CD4-positive, alpha-beta T cell treated with Interleukin-17A for 4 hours (primary cell): ENCODE measurements at places on chromosomes 12 and 14.

DNA sequence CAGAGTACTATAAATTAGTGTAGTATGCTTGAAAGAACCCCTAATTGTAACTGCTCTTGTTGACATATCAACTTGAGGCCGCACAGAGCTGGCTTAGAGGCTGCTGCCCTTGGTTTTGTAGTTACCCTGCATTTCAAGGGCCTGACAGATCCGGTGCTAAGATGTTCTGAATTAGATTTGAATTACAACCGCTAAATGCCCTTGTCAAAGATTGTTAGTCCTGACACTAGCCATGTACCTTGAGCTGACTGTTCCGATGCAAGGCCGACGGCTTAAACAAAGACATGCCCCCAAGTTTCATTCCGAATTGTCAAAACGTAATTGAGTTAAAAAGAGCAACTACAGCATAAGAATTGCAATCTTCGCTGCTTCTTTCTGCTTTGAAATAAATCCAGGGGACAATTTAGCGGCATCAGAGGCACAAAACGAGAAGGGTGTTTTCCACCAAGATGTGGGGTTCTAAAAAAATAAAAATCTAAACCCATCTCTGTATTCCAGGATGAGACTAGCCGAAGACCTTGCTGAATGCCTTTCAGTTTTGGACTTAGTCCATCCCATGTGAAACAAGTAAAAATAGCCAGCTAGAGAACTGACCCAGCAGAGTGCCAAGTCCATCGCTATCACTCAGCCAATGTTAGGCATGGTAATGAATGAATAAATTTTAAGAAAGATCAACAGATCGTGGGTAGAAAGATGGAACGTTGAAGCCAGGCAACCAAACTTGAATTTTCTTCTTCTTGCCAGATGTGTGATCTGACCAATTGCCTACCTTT is 148.7 kb downstream of the DICER1 start:
- DNase-seq: no peak

DNA sequence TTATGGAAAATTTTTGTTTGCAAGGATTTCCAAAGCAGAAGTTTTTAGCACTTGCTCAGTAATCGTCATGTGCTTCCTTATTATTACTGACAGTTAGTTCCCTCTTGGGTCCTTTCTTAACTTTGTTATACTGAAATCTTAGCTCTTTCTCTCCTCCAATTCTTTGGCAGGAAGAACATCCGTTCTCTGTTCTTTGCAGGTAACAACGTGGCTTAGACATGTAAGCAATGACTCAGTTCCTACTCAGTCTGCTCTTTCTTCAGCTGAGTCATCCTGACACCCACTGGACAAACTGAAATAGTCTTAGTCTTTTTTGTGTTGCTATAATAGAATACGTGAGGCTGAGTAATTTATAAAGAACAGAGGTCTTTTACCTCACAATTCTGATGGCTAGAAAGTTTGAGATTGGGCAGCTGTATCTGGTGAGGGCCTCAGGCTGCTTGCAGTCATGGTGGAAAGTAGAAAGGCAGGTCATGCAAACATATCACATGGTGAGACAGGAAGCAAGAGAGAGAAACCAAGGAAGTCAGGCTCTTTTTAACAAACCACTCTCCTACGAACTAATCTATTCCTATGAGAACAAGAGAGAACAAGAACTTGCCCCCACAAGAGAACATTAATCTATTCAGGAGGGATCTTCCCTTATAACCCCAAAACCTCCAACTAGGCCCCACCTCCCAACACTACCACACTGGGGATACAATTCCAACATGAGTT is 49.2 kb downstream of the TESPA1 start:
- DNase-seq: peak; percentile 48

- no peak for DNase-seq
These were observed 38.2 kb downstream of the NCKAP5L start for GRCh38 chr12:49789992-49790391.

GRCh38 chr12:119168721-119169120 is 10.0 kb upstream of the HSPB8 start:
- DNase-seq: no peak

- no peak for DNase-seq
These were observed 19.8 kb downstream of the TPH2 start for GRCh38 chr12:71958457-71958856.

DNA sequence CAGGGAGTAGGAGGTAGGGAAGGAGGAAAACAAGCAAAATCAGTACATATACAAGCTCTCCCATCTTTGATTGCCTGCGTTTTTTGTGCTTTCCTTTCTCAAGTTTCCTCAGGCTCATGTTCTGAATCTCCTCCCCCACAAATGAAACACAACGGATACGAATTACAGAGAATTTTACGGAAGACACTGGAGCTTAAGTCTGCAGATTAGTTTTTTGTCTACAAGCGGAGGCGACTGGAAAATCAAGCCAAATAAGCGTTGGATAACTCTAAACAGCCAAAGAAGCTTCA is 612 bp downstream of the WBP11 start:
- no peak for DNase-seq

GRCh38 chr12:98645572-98646067 is 530 bp downstream of the APAF1 start:
- DNase-seq: no peak

DNA sequence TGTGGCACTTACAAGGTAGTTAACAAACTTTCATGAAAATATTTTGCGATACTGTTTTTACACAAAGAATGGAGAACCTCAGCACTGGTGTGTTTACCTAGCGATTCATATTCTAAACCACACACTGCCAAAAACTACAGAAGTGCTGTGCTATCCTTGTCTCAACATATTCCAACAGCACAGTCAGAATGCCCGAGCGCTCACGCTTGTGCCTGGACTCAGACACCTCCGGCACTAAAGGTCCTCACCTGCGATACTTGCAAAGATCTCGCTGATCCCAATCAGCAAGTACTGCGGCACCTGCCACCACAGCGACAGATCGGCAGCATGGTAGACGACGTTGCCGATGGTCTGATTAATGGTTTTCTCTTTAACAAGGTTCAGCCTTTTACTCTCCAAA is 23.2 kb downstream of the SLC15A4 start:
- no peak for DNase-seq

- DNase-seq: peak; percentile 12
These were observed 60.2 kb upstream of the ATP2B1 start for GRCh38 chr12:89768586-89769482.

DNA sequence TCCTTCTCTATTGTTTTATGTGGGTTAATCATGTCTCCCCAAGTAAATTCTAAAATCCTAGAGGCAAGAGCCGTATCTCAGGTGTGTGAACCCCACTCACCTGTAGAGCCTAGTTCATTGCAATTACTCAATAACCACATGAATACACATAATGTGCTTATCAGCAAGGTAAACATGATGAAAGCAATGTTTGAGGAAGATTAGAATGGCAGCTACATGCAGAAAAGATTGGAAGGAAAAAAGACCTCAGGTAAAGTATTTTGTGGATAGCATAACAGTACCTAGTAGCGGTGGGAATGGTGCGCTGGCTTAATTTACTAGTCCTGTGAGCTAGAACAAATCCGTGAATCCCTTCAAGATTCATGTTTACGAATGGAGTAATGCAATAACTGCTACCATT is 5.3 kb upstream of the KRAS start:
- DNase-seq: no peak

DNA sequence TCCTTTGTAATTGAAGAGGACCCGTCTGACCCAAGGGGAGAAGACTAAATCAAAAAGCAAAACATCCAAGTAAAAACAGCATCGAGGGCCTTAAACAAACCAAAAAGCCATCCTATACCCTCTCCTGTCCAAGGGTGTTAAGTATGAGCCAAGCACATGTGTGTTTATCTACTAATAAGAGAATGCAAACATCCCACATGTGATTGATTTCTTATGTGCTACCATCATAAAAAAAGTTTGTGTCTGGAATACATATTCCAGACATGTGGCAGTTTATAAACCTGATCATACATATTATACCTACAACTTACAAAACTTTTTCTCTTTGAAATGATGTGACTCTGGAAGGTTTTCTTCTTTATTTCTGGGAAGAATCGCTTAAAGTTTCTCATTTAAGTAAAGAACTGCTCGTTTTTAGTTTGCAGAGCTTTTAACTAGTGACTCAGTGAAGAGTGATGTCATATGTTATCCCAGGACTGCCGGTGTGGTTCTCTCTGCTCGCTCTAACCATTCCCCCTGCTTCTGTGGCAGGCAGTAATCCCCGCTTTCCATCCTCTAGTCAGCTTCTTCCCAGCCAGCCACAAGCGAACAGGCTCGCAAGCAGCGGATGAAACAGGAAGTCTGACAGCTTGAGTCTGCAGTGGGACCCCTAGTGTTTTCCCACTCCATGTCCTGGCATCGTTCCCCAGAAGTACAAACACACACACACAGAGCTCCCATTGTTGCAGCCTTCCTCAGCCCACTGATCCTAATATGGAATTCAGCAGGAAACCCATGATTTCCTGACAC is 431 bp upstream of the RHOJ start:
- no peak for DNase-seq

- DNase-seq: no peak
These were observed 1.4 kb upstream of the TRMT61A start for GRCh38 chr14:103527408-103528145.

- DNase-seq: no peak
These were observed 67.2 kb downstream of the BTG1 start for GRCh38 chr12:92078167-92079053.

- no peak for DNase-seq
These were observed 13.9 kb downstream of the MYL2 start for GRCh38 chr12:110906516-110906915.

GRCh38 chr12:43551971-43552559 is at the start of gene ADAMTS20:
ADAMTS20 (minus strand) TSS chr12:43552203; CDS start chr12:43551921, 282 bp downstream.
- no peak for DNase-seq

- no peak for DNase-seq
These were observed 19.1 kb upstream of the AMN start for GRCh38 chr14:102903248-102903888.

DNA sequence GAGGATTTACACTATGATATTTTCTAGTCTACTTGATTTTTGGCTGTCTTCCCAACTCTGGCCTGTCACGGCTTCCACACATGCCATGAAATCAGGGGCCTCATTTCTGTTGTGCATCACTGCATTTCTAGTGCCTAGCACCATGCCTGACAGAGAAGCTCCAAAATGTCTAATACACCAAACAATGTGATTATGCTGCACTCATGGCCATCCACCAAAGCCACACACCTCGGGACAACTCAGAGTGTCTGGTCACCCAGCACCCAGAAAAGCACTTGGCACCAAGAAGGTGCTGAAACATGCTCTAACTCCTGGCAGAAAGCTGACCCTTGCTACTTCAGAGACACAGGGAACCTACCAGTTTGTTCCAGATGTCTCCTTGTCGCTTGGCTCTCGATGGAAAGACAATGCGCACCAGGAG is 11.3 kb downstream of the GCN1 start:
- no peak for DNase-seq

DNA sequence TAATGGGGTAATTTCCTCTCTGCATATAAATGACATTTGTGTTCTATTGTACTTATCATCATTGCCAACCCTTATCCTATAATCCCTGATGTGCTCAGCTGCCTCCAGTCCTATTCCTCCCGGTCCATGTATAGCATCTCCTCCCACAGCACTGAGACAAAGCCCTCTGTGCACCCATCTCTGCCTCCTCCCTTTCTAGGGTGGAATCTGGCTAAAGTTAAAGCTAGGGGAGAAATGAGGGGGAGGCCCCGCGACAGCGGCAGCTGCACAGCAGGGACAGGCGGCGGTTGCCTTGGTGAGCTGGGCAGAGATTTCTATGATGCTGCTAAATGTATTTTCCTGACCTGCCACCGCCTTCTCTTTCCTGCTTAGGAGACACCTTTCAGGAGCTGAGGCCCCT is 12.8 kb upstream of the ZDHHC22 start:
- no peak for DNase-seq

GRCh38 chr12:91515944-91516694 is 333.5 kb upstream of the DCN start:
- DNase-seq: no peak

DNA sequence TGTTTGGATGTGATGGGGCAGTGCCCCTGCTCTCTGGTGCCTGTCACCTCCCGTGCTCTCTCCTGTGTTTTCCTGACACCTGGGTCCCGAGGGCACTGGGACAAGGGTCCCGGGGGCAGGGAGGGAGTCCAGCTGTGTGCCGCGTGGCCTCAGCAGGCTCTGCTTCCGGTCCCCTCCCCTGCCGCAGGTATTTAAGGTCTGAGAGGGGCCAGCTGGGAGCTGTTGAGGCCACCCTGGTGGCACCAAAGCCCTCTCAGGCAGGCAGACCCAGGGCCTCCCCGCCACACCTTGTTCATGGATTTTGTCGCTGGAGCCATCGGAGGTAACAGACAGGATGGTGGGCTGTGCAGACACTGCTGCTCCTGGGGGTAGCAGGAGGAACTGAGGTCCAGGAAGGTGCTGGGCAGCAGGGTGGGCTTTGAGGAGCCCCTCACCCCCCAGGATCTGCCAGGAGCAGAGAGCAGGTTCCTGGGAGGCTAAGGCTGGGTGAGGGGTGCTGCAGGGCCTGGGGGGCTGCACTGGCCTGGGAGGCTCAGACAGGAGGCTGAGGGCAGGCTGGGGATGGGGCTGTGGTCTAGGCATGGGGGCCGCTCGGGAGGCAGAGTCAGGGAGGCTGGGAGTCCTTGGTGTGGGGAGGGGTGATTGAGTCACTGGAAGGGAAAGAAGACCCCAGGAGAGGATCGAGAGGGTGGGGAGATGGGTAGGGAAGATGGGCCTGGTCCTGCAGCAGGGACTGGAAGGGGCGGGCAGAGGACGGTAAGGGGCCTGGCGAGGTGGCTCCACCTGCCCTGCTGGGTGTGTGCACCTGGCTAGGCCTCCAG is at the start of gene SLC25A47:
TSS of gene SLC25A47 (plus strand) at position 219 of the 821 bp plus-strand sequence. CDS start at position 295, 76 bp downstream.
- no peak for DNase-seq

DNA sequence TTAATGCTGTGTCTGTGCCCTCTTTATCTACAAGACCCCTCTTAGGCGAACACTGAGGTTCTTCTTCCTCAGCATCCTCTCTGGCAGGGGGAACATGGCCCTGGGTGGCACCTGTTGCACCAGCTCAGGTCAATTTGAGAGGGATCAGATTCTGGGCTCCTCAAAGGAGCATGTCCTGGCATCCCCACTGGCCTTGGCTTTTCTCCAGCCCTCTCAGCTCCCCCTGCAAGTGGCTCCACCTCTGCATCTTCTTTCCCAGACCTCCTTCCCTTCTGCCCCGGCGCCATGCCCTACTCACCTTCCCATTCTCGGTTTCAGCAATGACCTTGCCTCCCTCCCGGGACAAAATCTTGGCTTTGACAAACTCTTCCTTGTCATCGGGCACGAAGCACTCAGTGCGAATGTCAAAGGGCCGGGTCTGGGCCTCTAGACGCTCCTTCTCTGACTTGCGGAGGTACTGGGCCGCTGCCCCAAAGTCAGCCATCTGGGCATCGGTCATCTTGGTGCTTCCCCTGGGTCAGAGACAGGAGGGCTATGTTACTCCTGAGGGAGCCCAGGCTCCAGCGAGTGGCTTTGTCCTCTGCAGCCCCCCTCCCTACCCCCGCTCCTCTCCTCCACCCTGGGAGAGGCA is 1.2 kb downstream of the MYH6 start:
- no peak for DNase-seq
